ENCODE measurements at places on chromosomes 2 and 18. TPM values are rescaled to one million over a fixed set of nuclear protein-coding genes. Genes with fewer than 3 reads are reported as not detected.

DNA sequence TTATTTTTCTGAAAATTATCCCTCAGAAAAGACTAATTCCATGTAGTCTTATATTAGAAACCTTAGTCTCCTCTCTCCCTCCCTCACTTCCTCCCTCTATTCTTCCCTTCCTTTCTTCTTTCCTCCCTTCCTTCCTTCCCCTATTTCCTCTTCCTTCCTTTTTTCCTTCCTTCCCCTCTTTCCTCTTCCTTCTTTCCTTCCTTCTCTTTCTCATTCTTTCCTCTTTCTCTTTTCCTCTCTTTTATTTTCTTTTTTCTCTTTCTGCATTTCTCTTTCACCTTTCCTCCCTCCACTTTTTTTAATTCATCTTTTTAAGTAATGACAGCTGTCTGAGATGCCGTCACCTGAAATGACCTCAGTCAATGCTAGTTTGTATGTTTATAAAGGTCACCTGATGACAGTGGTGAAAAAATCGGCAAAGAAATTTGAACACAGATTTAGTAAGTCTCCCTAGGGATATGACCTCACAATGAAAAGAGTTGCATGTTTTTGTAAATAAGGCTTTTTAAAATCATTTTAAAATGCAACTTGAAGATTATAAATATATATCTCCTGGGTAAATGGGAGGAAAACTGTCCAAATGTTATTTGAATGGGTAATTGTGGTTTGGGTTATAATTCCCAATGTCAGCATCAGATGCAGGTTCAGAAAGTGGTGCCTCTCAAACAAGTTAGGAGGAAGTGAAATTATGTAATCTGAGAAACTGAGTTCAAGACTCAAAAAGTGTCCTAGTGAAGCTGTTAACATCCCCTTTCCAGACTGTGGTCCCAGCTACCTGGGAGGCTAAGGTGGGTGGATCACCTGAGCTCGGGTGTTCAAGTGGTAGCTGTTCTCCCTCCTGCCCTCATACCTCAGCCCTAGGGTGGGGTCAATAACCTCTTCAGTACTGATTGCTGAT is 90.3 kb upstream of the ST3GAL5 start:
- no peaks in the 10 kb centered on the region for H3K4me1 ChIP-seq
- no peaks in the 10 kb centered on the region for H3K36me3 ChIP-seq
- DNase-seq = no peak

The ANKRD29 gene
- total RNA-seq = 0.77 TPM

DNA sequence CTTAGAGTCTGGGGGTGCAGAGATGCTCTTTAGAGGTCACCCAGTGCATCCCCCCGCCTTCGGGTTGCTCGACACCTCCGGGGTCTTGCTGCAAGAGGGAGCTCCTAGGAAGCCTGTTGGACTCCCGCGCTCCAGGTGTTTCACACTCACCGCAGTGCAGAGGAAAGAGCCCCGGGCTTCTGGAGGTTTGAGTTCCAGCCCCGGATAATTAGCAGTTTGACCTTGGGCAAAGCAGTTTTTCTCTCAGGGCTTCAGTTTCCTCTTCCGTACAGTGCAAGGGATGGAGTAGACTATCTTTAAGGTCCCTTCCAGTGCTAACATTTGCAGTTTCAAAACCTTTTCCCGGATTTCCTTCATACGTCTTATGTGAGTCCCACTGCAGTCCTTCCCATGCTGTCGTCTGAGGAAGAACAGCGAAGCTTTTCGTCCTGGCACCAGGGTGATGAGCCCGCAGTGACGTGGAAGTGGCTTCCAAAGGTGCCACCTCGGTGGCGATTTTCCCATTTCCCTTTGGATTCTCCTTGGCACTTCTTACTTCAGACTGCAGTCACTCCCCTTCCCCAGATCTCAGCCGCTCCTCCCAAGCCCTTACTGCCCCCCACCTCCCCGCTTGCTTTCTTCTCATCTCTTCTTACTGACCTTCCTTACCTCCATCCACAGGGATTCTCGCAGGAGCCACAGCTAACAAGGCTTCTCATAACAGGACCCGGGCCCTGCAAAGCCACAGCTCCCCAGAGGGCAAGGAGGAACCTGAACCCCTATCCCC is 585 bp downstream of the PNKD start:
- H3K27me3 ChIP-seq = no peaks in the 10 kb centered on the region
- no peak for DNase-seq
- H3K36me3 ChIP-seq = peaks cover 36% of the 10 kb centered on the region

DNA sequence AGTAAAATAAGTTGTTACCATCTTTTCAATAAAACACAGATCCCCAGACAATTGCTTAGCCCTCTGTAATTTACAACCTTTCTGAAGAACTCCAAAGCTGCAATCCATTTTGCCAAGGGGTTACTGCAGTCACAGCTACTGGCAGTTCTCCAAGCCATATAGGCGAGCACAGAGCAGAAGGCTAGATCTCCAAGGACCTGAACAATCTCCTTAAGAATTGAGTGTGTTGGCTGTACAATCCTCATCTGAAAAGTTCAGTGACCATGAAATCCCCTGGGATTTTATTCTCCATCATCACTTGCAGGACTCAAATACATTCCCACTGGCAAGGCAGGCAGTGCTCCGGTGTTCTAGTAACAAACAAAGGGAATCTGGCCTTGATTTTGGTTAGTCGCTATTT is 103.9 kb upstream of the LRP1B start:
- no peak for DNase-seq
- H3K4me3 ChIP-seq = no peak overlapping the region
- H3K36me3 ChIP-seq = no peaks in the 10 kb centered on the region

DNA sequence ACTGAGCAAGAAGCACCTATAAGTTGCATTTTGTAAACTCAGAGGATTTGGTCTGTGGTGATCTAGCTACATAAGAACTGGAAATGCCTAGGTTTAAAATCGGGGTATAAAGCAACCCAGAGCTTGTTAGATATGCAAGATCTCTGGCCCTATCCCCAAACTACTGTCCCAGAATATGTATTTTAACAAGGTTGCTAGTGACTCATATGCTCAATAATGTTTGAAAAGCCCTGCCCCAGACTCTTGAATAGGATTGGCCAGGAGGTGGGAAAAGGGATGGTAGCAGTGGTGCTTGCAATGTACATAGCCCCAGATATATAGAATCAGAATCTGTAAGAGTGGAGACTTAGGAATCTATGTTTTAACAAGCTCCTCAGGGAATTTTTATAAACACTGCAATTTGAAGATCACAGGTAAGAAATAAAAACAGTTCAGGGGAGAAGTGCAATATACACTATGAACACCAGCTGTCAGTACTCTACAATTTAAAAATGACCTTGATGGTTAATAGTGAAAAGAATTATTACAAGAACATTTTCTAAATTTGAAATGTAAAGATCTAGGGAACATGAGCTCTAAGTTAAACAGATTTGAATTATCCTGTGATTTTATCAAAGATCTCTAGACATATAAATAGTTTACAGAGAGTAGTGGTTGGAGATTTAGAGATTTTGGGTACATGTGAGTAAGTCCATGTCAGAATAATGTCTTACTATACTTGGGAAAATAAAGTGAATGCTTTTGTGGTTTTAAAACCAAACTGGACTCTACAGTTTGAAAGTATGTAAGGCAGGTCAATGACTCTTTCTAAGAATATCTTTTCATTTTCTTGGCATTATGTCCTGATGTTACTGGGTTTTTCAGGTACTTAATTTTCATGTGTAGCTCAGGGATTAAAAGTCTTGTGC is 7.7 kb upstream of the MMADHC start:
- H3K36me3 ChIP-seq = no peaks in the 10 kb centered on the region
- no peaks in the 10 kb centered on the region for H3K27me3 ChIP-seq
- H3K4me1 ChIP-seq = peaks cover 6% of the 10 kb centered on the region
- no peak overlapping the region for H3K27ac ChIP-seq
- H3K4me3 ChIP-seq = no peak overlapping the region
- DNase-seq = no peak

DNA sequence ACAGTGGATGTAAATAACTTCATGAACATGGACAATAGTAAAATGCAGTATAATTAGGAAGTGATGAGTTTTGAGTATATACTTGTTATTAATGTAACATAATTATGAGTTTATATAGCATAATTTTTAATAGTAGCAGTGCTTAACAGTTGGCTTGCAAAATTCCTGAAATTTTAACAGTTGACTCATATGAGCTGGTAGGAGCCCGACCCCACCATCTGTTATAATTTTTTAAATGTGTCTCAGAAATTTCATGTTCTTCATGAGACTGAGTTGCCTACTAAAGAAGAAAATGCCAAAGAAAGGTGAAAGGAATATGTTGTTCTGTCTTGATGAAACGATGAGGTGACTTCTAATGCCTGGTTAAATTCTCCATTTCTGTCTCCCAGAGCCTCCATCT is 62.6 kb downstream of the ITGB1BP1 start:
- no peak overlapping the region for H3K4me3 ChIP-seq
- H3K4me1 ChIP-seq = peaks cover 24% of the 10 kb centered on the region
- DNase-seq = no peak
- no peaks in the 10 kb centered on the region for H3K27me3 ChIP-seq

DNA sequence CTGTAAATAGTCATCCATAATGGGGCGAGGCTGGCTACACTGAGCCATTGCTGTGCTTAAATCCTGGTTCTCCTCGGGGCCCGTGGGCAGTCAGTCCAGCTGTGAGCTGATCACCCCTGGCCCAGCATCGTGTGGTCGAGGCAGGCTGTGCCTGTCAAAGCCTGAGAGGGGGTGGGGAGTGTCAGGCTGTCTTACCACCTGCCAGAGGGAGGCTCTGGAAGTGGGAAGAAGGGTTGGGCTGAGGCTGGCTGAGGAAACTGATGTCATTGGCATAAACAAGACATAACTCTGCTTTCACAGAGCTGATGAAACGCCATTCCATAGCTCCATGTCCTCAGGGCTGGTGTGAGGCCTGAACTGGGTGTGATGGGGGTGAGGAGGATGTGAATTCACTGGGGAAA is 49.7 kb downstream of the KLHL29 start:
- DNase-seq = no peak
- H3K36me3 ChIP-seq = no peaks in the 10 kb centered on the region
- no peak overlapping the region for H3K4me3 ChIP-seq
- H3K27me3 ChIP-seq = no peaks in the 10 kb centered on the region
- H3K4me1 ChIP-seq = no peaks in the 10 kb centered on the region

- no peaks in the 10 kb centered on the region for H3K27me3 ChIP-seq
- peak overlapping the region; percentile 38 for H3K4me3 ChIP-seq
- no peak overlapping the region for H3K27ac ChIP-seq
- no peaks in the 10 kb centered on the region for H3K4me1 ChIP-seq
These were observed 38.0 kb downstream of the ADNP2 start for GRCh38 chr18:80147037-80147417.

GRCh38 chr18:78293540-78293939 is 686.1 kb upstream of the SALL3 start:
- no peak overlapping the region for H3K4me3 ChIP-seq
- no peaks in the 10 kb centered on the region for H3K36me3 ChIP-seq
- DNase-seq = peak; percentile 7
- H3K27ac ChIP-seq = no peak overlapping the region
- no peaks in the 10 kb centered on the region for H3K27me3 ChIP-seq

- H3K27ac ChIP-seq = no peak overlapping the region
- H3K4me3 ChIP-seq = no peak overlapping the region
- H3K36me3 ChIP-seq = no peaks in the 10 kb centered on the region
- H3K4me1 ChIP-seq = no peaks in the 10 kb centered on the region
- DNase-seq = no peak
- no peaks in the 10 kb centered on the region for H3K27me3 ChIP-seq
These were observed 65.1 kb upstream of the RPRM start for GRCh38 chr2:153543635-153544071.

The SERPINB11 gene
- not detected for total RNA-seq

The MERTK gene
- 8.7 TPM for total RNA-seq

DNA sequence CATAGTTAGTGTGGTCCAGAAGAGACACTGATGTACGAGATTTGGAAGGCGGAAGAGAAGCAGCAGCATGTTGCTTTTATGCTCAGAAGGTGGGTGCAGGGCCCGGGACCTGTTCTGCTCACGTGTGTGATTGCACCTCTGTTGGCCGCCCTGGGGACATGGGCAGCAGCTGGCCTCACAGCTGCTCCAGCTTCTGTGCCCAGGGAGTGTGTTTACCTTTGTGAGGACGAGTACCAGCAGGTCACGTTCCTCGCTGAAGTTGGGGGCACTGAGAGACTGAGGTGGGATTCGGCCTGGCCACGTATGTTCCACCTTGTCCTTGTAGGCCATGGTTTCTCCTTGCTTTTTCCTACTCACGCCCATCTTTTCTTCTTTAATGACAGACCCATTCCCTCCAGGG is 86.3 kb downstream of the PMAIP1 start:
- DNase-seq = no peak

The QPCT gene
- 0.33 TPM for total RNA-seq

The SLC35F5 gene
- 48.4 TPM for total RNA-seq

DNA sequence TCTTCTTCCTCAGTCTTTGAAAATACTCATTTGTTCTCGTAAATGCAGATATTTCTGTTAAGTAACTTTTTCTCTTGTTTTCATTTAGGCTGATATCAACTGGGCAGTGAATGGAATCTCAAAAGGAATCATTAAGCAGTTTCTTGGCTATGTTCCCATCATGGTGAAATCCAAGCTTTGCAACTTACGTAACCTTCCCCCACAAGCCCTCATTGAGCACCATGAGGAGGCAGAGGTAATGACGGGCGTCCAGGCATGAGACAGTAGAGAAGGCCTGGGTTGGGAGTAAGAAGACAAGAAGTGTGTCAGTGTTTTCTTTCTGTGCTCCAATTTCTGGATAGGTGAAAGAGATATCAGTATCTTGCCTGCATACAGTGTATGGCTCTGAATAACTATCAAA is 5.1 kb downstream of the POLR1B start:
- H3K27ac ChIP-seq = no peak overlapping the region
- H3K4me3 ChIP-seq = no peak overlapping the region
- no peaks in the 10 kb centered on the region for H3K4me1 ChIP-seq
- no peaks in the 10 kb centered on the region for H3K27me3 ChIP-seq
